Sciatic nerve (tissue), 2 donors: ENCODE measurements at places on chromosomes 6 and 20. TPM values are rescaled to one million over a fixed set of nuclear protein-coding genes. Genes with fewer than 3 reads are reported as not detected.

The HMGCLL1 gene
- total RNA-seq, result 3.8 TPM

The HSPA12B gene
- 20.4 TPM for total RNA-seq

GRCh38 chr6:118644007-118644406, 7.4 kb downstream of the CEP85L start:
- DNase-seq, result no peak

GRCh38 chr6:56794421-56794820, 151.7 kb upstream of the DST start:
- DNase-seq, result no peak

GRCh38 chr20:38728191-38728781, 4.0 kb downstream of the SLC32A1 start:
- no peak for DNase-seq

GRCh38 chr6:168332020-168332419, 12.4 kb upstream of the DACT2 start:
- DNase-seq, result no peak
